Psoas muscle (tissue), 8 donors: ENCODE measurements at places on chromosomes 13 and 19. TPM values are rescaled to one million over a fixed set of nuclear protein-coding genes. Genes with fewer than 3 reads are reported as not detected.

Gene FCGBP
- 0.45 TPM for polyA plus RNA-seq

Gene OR7D4
- not detected for polyA plus RNA-seq

Gene ZNF846
- 2.5 TPM for polyA plus RNA-seq

Gene MEX3D
- polyA plus RNA-seq = 0.87 TPM

Gene KIR3DL2
- polyA plus RNA-seq = not detected

Gene CBY2
- polyA plus RNA-seq = not detected

Gene KLK13
- polyA plus RNA-seq = 0.18 TPM

Gene PCDH9
- polyA plus RNA-seq = 0.27 TPM

Gene CD70
- not detected for polyA plus RNA-seq

Gene CD22
- 0.11 TPM for polyA plus RNA-seq

Gene ZNF317
- 14.3 TPM for polyA plus RNA-seq

Gene EXOC3L2
- 0.28 TPM for polyA plus RNA-seq

Gene OR7C1
- polyA plus RNA-seq = 0.04 TPM

Gene OVOL3
- not detected for polyA plus RNA-seq

Gene OR4F17
- not detected for polyA plus RNA-seq

Gene ATP1A3
- 0.12 TPM for polyA plus RNA-seq

Gene TNFRSF19
- 0.41 TPM for polyA plus RNA-seq

Gene KLHL1
- polyA plus RNA-seq = not detected

Gene ZNF880
- 12.0 TPM for polyA plus RNA-seq

Gene SIGLEC12
- 0.05 TPM for polyA plus RNA-seq

Gene C1QTNF9B
- polyA plus RNA-seq = 2.7 TPM

Gene NEK5
- not detected for polyA plus RNA-seq

Gene KCNK6
- 0.42 TPM for polyA plus RNA-seq

Gene FSD1
- not detected for polyA plus RNA-seq

Gene PLIN3
- 142 TPM for polyA plus RNA-seq

Gene KATNAL1
- 8.0 TPM for polyA plus RNA-seq

Gene ZNF132
- polyA plus RNA-seq = 2.7 TPM

Gene CACNG6
- polyA plus RNA-seq = 2.1 TPM

Gene ARRDC5
- polyA plus RNA-seq = not detected

Gene HRC
- polyA plus RNA-seq = 160 TPM

Gene PSG3
- polyA plus RNA-seq = not detected

Gene LRG1
- polyA plus RNA-seq = 0.09 TPM

Gene LSR
- 1.7 TPM for polyA plus RNA-seq

Gene RGL3
- polyA plus RNA-seq = 1.2 TPM

Gene CYP2F1
- polyA plus RNA-seq = not detected

Gene HSPB6
- 303 TPM for polyA plus RNA-seq
